GM20000 (cell line): ENCODE measurements at places on chromosomes 7 and 10.

DNA sequence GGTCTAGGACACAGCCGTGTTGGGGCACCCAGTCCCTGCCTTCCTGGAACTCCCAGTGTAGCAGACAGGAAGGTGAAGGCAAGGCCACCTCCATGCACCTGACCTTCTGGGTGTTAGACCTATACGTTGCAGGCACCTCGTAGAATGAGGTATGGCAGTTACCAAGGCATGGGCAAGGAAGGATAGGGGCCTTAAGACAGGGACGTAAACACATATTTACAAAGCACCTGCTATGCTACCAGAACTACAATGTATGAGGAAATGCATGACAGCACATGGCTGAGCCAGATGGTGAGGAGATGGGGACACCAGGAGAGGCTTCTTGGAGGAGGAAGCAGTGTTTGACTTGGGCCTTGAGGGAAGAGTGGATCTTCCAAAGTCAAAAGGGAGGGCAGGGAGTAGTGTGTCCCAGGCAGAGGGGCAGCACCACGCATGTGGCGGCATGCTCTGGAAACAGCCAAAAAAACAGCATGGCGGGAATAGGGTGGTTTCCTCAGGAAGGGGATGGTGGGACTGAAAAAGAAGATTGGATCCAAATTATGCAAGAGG is 231.2 kb downstream of the FANK1 start:
- DNase-seq: no peak

DNA sequence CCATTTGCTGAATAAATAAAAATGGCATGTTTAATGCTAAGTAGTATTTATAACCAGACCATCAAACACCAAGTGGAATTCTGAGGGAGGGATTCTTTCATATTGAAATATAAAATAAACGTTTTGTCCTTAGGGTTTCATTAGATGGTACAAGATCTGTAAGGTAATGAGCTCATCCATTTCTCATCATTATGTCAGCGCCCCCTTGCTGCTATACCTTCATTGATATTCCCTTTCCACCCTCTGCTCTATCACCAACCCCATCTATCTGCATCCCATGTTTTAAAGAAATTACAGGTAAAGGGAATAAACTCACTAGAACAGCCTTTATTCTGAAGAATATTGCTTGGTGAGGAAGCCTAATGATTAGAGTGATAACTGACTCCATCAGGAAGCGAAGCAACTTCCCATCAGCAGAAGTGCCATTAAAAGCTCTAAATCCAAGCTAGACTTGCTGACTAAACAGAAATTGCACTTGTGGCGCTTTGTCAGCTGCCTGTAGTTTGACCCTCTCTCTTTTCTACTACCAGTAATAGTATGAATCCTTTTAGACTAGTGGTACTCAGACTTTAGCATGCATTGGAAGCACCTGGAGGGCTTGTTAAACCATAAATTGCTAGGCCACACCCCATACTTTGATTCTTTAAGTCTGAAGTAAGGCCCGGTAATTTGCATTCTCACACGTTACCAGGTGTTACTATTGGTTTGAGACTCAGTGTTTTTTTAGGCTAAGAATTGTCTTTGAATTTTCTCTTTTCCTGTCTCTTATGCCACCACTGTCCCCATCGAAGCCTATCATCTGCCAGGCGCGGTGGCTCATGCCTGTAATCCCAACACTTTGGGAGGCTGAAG is 27.5 kb downstream of the ADD3 start:
- no peak for DNase-seq

- DNase-seq: no peak
Measured at GRCh38 chr10:120011359-120012130, 119.0 kb downstream of the SEC23IP start.

- no peak for DNase-seq
Measured at GRCh38 chr10:129402459-129402858, 64.6 kb upstream of the MGMT start.

GRCh38 chr10:35700487-35700882 is 58.4 kb upstream of the FZD8 start:
- no peak for DNase-seq

DNA sequence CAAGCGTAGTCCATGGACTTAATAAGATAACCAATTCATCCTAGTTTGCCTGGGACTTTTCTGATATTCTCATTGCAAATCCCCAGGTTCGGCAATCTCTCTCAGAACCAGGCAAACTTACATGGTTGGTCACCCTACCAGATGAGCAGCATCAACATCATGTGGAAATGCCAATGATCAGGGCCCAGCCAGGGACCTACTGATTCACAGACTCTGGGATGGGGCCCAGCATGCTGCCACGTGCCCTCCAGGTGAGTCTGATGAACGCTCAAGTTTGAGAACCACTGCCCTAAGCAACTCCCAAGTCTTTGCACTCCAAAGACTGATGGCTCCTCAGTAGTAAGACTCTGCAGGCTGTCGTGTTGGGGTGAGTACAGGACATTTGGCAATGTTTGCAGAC is 2.7 kb downstream of the LAMB4 start:
- no peak for DNase-seq

DNA sequence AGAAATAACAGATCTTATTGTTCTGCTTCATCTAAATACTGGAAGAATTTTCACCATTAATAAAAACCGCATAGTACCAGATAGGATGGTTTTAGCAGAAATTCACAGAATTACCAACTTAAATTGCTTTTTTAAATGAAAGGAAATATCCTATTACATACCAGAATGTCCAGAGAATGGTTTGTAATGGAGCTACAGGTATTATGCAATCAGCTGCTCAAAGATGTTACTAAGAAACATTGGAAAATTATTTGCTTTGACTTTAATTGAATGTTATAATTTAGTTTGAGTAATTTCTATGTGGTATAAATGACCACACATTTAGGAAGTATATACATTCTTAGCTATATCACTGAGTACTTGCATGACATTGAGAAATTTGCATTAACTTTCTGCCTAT is 338.3 kb downstream of the ETV1 start:
- DNase-seq: no peak

- no peak for DNase-seq
Measured at GRCh38 chr10:124686707-124687376, 57.3 kb downstream of the FAM53B start.
